ENCODE measurements at places on chromosomes 4 and X.

DNA sequence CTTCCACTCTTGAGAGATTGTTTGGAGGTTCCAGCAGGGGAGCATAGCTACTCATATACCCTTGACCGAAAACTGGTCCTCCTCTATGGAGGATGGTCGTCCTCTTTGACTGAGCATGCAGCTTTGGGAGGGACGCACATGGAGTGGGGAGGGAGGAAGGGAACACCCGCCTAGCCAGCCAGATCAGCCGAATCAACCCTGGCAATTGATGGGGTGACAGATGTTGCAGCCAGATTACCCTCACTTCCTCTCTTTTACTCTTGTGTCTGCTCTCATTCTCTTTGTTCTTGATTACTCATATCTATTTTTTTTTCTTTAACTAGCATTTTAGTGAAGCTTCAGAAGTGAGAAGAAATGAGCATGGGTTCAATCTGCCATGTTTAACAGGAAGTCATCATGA is 19.6 kb downstream of the MGST2 start:
- DNase-seq, result no peak

DNA sequence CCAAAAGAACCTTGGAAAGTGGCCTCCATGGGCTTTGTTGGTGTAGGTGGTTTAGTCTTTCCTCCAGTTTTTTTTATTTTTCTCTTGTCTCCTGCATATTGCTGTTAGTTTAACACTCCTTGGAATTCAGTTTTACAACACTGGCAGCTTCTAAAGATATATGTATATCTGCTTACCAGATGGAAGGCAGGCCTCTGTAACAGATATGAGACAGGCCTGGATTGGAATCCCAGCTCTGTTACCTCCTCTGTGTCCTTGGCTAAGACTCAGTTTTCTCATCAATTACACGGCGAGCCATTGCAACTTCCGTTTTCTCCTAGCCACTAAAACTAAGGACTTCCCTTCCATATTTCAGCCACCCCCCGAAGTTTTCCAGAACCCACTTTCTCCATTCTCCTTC is 133.4 kb upstream of the SMAD1 start:
- DNase-seq, result no peak

DNA sequence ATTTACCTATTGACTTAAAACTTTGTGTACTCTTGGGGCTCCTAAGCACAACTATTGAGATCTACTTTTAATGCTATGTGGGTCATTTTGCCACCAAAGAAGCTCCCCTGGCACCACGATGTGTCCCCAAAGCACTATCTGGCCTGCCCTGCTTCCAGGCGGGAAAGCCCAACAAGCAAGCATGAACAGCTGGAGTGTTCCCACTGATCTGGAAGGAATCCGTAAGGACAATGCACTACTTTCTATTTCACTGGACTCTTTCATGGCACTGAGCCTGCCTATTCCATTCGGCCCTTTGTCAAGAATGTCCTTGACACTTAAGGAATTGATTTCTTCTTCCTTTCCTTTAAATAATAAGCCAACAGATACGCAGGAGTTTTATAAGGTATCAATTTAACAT is 38.8 kb downstream of the GRIA3 start:
- no peak for DNase-seq

- DNase-seq, result peak; percentile 47
These were observed 6.0 kb downstream of the EREG start for GRCh38 chr4:74370912-74371311.

DNA sequence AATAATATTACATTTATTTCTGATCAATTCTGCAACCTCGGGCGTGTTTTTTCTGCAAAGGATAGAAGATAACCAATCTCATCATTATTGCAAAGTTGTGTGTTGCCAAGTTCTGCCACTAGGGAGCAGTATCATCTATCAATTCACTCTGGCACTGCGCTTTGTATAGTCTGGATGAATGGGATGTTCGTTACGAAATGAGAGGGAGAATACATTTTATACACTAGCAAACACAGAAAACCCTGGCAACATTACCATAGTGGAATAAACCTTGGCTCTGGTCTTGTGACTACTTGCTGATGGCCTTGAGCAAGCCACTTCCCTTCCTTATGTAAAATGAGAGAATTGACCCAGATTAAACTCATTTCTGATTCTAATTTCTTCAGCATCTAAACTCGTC is 97.5 kb upstream of the ZNF518B start:
- DNase-seq, result peak; percentile 44

DNA sequence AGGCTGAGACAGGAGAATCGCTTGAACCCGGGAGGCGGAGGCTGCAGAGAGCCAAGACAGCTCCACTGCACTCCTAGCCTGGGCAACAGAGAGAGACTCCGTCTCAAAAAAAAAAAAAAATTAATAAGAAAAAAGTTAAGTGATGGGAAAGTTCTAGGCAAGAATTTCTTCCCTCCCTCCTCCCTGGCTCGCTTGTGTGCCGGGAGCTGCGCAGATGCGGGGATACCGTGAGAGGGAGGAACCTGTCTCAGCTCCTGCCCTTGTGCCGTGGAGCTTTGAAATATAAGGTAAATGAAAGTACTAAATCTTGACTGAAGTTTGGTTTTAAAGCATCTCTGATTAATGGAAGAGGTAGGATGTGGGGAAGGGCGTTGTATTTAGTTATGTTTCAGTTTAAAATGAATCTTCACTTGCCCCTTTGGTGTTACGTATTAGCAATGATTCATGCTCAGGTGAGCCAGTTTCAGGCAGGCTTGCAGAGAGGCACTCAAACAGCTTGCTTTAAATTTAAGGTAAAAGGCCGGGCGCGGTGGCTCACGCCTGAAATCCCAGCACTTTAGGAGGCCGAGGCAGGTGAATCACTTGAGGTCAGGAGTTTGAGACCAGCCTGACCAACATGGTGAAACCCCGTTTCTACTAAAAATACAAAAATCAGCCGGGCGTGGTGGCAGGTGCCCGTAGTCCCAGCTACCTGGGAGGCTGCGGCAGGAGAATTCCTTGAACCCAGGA is 1.4 kb upstream of the UFSP2 start:
- no peak for DNase-seq
